ENCODE measurements at places on chromosomes 5 and 9. TPM values are rescaled to one million over a fixed set of nuclear protein-coding genes. Genes with fewer than 3 reads are reported as not detected.

SYK gene
- total RNA-seq = 13.1 TPM

PCDHGB2 gene
- total RNA-seq = 9.4 TPM

GRXCR2 gene
- not detected for total RNA-seq

DBN1 gene
- 111 TPM for total RNA-seq

KCNMB1 gene
- total RNA-seq = 1.2 TPM

CER1 gene
- total RNA-seq = not detected

GABBR2 gene
- 0.20 TPM for total RNA-seq

IL7R gene
- total RNA-seq = 6.3 TPM

LVRN gene
- 15.9 TPM for total RNA-seq

PCDHGA12 gene
- total RNA-seq = 11.3 TPM

MLANA gene
- not detected for total RNA-seq

ADGRD2 gene
- total RNA-seq = not detected

PTTG1 gene
- 6.7 TPM for total RNA-seq

TLX3 gene
- total RNA-seq = not detected

FSTL4 gene
- total RNA-seq = not detected

SHROOM1 gene
- 29.1 TPM for total RNA-seq

TMEM215 gene
- total RNA-seq = 16.3 TPM

TAF11L10 gene
- not detected for total RNA-seq

TTC16 gene
- total RNA-seq = not detected

PLPPR1 gene
- 0.30 TPM for total RNA-seq

SMIM33 gene
- not detected for total RNA-seq

KIF27 gene
- total RNA-seq = 11.1 TPM

NR2F1 gene
- 64.9 TPM for total RNA-seq

DRD1 gene
- total RNA-seq = not detected

ZFP2 gene
- 2.7 TPM for total RNA-seq

SHISAL2B gene
- total RNA-seq = not detected

SPINK6 gene
- not detected for total RNA-seq

ARHGEF39 gene
- total RNA-seq = 4.8 TPM

PKN3 gene
- 10.4 TPM for total RNA-seq

PNPLA7 gene
- 12.3 TPM for total RNA-seq

C5orf63 gene
- 2.0 TPM for total RNA-seq

ROR2 gene
- 1.8 TPM for total RNA-seq

COX7C gene
- total RNA-seq = 329 TPM

SLCO6A1 gene
- not detected for total RNA-seq

MSMP gene
- total RNA-seq = not detected

ZDHHC11B gene
- 0.39 TPM for total RNA-seq

SLC25A2 gene
- total RNA-seq = not detected

GPBP1 gene
- 90.3 TPM for total RNA-seq

MELK gene
- total RNA-seq = 0.22 TPM

FOXD4L6 gene
- not detected for total RNA-seq

TEK gene
- 18.8 TPM for total RNA-seq
